NCI-H1048 (cell line): ENCODE measurements at places on chromosomes 16 and 17.

- no peak for DNase-seq
Observed at GRCh38 chr17:3988297-3989040, 24.2 kb upstream of the ATP2A3 start.

- DNase-seq = no peak
Observed at GRCh38 chr17:36089888-36090836, at the start of gene CCL3. CCL3 (minus strand) TSS chr17:36090143; CDS start chr17:36090058, 85 bp downstream.

DNA sequence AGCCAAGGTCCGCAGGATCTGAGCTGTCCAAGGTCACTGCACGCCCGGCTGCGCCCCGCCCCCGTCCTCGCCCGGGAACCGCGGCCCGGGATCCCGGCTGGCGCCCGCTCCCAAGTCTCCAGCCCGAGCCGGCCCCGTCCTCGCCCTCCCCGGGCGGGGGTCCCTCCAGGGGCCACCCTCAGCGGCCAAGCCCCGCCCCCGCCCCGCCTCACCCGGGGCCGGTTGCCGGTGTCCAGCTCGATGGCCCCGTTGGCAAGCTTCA lies 216 bp downstream of the VPS9D1 start:
- DNase-seq = no peak

DNA sequence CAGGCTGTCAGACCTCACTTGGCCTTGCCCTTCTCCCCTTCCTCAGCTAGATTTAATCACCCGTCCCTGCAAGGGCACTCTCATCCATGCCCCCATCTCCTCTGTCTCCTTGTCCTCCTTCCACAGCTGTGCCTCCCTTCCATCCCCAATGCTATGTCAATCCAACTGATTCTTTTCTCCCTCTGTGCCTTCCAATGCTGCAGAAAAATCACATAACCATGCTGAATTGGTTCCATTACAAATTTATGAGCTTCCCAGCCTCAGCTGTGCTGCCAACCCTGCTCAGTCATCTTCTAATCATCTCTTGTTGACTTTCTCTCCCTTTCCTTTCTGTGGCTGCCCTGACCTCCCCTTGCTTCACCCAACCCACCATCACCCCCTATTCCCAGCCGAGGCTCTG lies 56.3 kb upstream of the PIRT start:
- no peak for DNase-seq

- no peak for DNase-seq
Observed at GRCh38 chr17:36544044-36544306, 744 bp upstream of the GGNBP2 start.

DNA sequence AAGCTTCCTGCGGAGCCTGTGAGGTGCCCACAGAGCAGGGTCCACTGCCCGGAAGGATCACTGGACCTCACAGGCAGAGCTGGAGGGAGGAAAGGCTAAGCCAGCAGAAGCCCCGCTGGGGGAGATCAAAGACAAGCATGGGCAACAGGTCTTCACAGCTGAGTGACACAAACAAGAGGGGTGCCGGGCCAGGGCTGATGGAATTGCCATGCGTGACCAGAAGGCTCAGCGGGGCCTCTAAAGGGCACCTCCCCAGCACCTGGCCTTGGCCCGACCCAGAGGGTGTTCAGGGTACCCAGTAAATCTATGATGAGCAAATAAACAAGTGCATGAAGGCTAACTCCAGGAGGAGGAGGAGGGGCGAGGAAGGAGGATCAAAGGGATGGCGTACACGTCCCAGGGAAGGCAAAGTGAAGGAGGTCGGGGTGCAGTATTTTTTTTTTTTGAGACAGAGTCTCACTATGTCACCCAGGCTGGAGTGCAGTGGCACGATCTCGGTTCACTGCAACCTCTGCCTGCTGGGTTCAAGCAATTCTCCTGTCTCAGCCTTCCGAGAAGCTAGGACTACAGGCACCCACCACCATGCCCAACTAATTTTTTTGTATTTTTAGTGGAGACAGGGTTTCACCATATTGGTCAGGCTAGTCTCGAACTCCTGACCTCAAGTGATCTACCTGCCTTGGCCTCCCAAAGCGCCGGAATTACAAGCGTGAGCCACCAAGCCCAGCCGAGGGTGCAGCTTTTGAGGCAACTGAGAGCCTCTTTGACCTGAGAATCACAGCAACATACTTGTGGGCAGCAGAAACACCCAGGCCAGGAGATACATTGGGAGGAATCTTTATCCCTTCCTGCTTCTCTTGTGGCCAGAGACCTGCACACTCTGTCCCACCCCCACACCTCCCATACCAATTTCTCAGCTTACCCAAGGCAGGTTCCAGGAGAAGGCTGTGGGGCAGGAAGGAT lies 16.1 kb upstream of the EXOC7 start:
- DNase-seq = no peak

DNA sequence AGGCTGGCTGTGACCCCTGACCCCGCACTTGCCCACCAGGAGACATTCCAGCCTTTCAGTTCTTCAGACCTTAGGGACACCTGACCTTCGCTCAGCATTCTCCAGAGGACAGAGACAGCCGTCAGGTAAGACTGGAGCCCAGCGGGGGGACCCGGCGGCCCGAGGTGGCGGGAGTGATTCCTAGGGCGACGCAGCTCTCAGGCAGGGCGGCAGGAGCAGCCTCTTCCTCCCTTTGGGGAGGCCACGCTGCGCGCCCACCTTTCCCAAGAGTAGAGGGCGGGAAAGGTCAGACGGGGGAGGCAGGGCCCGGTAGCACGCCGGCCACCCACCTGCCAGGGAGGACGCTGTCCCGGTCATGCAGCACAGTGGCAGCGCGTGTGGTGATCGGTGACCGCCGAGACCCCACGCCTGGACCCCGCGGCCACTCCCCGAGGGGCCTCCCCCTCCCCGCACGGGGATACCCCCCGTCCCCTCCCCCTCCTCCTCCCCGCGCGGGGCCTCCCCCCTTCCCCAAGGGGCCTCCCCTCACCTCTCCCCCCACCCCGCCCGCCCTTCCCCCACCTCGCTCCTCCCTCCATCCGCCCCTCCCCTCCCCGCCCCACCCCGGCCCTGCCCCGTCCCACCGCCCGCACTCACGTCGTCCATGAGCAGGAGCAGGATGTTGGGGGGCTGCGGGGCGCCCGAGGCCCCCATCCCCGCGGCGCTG lies 472 bp downstream of the GALNS start:
- DNase-seq = no peak

GRCh38 chr17:67696347-67696746 lies 21.4 kb upstream of the NOL11 start:
- DNase-seq = no peak

DNA sequence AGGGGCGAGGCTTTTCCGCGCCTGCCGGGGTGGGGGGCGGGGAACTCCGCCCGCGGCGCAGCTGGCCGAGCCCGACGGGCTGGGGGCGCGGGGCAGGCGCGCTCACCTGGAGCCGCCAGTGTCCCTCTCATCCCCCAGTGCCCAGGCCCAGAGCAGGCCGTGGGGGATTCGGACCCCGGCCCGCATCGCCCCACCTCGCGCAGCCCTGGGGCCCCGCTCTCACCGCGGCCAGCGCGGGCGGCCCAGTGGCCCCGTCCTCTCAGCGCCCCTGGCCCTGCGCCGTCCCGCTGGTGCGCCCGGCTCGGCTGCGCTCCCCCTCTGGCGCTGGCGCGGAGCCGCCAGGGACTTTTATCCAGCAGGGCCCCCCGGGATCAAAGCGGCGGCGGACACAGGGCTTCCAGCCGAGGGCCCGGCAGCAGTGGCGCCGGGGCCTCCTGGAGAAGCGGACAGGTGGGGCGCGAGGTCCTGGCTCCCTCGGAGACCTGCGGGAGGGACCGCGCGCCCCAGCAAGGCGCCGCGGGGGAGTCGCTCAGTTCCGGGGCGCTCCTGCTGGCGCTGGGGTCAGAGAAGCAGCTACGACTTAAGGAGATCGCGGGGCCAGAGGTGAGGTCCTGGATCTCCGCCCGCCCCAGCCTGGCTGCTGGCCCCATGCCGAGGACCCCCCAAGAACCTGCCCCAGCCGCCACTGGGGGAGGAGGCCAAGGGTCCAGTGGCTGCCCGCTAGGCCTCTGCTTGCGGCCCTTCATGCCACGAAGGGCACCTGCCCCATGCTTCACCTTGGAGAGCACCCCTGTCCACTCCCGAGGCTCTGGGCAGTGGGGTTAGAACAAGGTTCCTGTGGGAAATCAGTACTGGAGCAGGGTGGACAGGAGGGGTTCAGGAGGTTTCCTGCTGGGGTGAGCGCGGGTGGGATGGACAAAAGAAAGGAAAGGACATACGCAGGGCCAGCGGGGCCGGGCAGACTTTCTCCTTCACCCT lies 823 bp upstream of the NOTUM start:
- no peak for DNase-seq

DNA sequence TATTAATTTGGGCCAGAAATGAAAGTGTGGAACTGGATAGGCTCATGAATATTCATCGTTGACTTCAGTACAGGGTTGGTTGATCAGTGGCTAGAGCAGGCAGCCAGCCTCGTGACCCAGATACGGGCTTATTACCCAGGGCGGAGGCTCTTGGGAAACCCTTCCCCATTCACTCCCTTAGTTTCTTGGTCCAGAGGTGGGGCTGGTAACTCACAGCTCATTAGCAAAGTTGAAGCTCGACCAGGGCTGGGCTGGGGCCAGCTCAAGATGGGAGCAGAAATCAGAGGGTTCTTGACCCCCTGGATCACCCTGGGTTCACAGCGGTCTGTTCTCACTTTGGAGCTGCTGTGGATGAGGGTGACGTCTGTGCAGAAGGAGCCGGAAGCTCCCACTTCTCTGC lies 44.6 kb upstream of the GSE1 start:
- DNase-seq = no peak

DNA sequence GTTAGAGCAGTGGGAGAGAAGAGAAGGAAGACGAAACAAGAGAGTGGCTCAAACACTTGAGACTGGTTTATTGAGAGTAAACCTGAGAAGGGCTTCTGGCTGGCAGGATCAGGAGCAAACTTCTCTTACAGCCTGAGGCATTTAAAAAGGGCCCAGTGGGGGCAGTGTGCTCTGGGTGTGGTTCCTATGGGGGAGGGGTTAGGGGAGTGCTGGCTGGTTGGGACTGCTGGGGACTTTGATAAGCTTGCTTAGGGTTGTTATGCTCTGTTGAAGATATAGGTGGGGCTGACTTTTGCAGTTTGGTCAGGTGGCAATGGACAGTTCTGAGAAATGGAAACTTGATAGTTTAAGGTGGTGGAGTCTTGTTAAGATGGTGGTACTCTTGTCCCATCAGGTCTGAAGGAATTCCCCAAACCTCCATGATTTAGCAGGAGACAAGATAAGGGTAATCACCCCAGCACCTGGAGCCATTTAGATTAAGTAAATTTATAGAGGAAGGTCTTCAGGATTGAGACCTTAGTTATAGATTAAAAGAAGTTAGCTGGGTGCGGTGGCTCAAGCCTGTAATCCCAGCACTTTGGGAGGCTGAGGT lies 79.3 kb downstream of the EMP2 start:
- DNase-seq = no peak

DNA sequence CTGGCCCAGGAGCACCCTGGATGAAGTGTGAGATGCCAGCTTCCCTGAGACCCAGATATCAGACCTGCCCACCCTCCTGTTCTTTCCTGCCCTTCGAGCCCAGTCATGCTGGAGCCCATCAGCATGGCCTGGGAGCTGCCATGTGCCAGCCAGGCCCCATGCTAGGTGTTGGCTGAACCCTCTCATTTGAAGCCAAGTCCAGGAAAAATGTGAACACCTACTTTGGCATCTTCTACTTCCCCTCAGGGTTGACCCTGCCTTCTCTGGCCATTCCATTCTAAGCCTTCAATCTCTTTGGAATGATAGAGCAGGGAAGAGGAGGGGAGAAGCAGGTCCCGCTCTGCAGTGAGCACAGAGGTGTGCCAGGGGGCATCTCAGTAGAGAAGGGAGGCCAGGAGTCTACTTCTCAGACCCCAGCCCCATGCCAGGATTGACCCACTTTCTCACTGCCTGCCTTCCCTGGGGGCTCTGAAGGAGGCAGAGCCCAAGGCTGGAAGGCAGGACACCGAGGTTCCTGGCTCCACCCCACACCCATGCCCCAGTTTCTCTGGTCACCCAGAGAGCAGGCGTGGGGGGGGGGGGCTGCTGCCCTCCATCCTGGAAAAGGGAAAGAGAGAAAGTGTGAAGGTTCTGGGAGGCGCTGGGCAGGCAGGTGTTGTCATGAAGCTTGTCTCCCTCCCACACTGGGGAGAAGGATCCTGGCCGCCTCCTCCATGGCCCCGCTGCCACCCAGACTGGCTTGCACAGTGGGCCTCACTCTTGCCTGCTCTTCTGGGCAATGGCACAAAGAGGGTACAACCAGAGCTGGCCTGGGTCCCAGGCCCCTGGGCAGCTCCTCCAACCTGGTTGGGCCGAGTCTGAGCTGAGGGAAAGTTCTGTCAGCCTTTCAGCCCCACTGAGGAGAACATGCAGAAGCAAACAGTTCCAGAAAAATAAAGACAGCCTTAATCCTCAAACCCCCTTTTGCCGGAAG lies 9.3 kb downstream of the HDAC5 start:
- no peak for DNase-seq

GRCh38 chr16:67155295-67156142 lies 4.2 kb downstream of the TRADD start:
- DNase-seq = peak; percentile 12

GRCh38 chr17:50096092-50096491 lies 941 bp downstream of the PDK2 start:
- no peak for DNase-seq

DNA sequence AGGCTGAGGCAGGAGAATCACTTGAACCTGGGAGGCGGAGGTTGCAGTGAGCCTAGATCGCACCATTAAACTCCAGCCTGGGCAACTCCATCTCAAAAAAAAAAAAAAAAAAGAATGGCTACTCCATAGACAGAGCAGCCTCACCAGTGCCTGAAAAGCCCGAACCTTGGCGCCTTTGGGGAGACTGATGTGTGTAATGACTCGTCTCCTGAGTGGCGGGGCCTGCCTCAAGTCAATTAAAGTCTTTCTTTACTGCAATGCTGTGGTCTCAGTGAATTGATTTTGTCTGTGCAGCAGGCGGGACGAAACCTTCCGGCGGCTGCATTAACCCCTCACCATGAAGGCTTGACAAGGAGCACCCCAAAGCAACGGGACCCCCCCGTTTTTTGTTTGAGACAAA lies 3.5 kb upstream of the UQCC4 start:
- no peak for DNase-seq

- no peak for DNase-seq
Observed at GRCh38 chr16:57066625-57067024, 25.8 kb upstream of the CPNE2 start.

DNA sequence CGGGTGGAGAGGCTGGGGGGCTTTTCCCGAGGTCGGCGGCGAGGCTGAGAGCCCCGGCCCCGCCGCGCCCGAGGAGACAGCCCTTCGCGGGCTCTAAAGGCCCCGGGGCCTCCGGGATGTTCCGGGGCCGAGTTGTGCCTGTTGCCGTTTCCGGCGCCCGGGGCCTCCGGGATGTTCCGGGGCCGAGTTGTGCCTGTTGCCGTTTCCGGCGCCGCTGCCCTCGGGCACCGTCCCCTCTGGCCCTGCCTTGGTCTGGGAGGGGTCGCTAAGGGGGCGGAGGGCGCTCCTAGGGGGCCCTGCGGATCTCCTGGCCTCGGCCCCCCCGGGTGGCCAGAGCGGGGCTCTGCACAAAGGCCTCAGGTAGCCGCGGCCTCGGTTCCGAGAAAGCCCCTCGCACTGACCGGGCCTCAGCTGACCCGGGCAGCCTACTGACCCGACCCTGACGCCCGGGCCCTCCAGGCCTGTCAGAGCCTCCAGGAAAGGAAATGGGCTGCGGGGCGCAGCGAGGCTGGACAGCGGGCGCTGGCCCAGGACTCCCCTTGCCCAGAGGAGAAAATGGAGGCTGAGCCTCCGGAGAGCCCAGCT lies 24.2 kb downstream of the ACTG1 start:
- DNase-seq = no peak

- no peak for DNase-seq
Observed at GRCh38 chr17:70945386-70945785, 776.1 kb downstream of the KCNJ2 start.

GRCh38 chr16:79607587-79607986 lies 7.0 kb upstream of the MAF start:
- no peak for DNase-seq
